ENCODE measurements at places on chromosomes 16 and 17. TPM values are rescaled to one million over a fixed set of nuclear protein-coding genes. Genes with fewer than 3 reads are reported as not detected.

Gene MEOX1
- 16.1 TPM for total RNA-seq

Gene KRTAP2-2
- total RNA-seq, result not detected

Gene MON1B
- total RNA-seq, result 19.1 TPM

GRCh38 chr17:36088670-36089338 lies 1.1 kb downstream of the CCL3 start:
- no peak overlapping the region for H3K27ac ChIP-seq
- peaks cover 26% of the 10 kb centered on the region for H3K27me3 ChIP-seq
- H3K36me3 ChIP-seq, result no peaks in the 10 kb centered on the region
- DNase-seq, result no peak
- H3K4me1 ChIP-seq, result no peaks in the 10 kb centered on the region

GRCh38 chr16:57502048-57502775 lies 15.9 kb upstream of the DOK4 start:
- no peak for DNase-seq
- H3K27ac ChIP-seq, result no peak overlapping the region
- H3K27me3 ChIP-seq, result no peaks in the 10 kb centered on the region
